ENCODE measurements at places on chromosomes 7 and 10.

- no peak for DNase-seq
Measured at GRCh38 chr7:103764901-103765300, 224.6 kb downstream of the RELN start.

- no peak for DNase-seq
Measured at GRCh38 chr7:31646942-31647341, 40.1 kb upstream of the PPP1R17 start.

- no peak for DNase-seq
Measured at GRCh38 chr7:132764762-132765161, 188.5 kb upstream of the PLXNA4 start.

- DNase-seq = no peak
Measured at GRCh38 chr10:63713191-63714144, 192.3 kb downstream of the REEP3 start.

GRCh38 chr7:17207220-17207619 lies 91.2 kb upstream of the AHR start:
- DNase-seq = no peak

DNA sequence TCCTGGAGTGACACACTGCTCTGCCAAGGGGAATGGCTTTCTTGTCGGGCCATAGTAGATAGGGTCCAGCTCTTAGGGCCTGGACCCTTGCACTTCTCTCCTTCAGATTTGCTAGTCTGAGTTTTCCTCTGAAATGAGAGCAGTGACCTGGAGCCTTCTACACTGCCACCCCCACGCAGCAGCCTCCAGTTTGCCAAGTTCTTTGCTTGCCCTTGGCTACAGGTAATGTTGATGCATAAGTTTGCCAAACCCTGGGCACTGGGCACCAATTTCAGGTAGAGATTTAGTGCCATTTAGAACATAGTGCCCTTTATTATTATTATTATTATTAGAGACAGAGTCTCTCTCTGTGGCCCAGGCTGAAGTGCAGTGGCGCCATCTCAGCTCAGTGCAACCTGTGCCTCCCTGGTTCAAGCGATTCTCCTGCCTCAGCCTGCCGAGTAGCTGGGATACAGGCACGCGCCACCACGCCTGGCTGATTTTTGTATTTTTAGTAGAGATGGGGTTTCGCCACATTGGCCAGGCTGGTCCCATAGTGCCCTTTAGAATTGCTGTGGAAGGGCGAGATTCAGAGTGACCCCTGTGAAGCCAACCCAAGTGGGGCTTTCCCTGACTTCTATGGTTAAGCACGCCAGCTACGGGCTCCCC lies 14.5 kb downstream of the EEPD1 start:
- DNase-seq = no peak

DNA sequence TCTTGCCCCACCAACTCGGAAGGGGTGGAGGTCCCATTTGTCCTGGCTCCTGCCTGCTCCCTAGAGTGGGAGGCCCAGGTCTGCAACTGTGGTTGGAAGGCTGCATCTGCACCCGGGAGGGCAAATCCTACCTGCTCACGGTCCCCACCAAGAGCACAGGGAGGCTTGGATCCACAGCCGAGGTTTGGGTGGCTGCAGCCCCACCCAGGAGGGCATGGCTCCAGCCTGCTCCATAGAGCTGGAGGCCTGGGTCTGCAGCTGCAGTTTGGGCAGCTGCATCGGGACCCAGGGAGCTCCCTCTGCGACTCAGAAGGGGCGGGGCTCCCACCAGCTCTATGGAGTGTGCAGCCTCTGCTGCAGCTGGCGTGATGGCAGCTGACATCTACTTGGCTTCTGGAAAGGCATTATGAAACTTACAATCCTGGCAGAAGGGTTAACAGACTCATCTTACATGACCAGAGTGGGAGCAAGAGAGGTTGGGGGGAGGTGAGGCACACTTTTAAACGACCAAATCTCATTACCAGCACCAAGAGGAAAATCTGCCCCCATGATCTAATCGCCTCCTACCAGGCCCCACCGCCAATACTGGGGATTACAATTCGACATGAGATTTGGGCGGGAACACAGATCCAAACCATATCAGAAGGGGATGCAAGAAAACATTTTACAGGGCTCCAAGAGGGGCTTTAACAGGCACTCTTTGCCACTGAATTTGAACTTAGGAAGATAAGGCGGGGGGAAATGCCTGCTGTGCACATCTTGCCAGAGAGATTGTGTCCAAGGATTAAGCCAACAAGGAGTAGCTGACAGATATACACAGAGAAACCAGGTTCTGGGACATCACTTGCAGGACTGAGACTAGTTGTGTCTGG lies 8.2 kb upstream of the BLVRA start:
- DNase-seq = no peak

GRCh38 chr7:123633553-123633952 lies 22.1 kb upstream of the LMOD2 start:
- DNase-seq = no peak

- DNase-seq = no peak
Measured at GRCh38 chr7:130346177-130346905, 1.7 kb downstream of the CPA5 start.

DNA sequence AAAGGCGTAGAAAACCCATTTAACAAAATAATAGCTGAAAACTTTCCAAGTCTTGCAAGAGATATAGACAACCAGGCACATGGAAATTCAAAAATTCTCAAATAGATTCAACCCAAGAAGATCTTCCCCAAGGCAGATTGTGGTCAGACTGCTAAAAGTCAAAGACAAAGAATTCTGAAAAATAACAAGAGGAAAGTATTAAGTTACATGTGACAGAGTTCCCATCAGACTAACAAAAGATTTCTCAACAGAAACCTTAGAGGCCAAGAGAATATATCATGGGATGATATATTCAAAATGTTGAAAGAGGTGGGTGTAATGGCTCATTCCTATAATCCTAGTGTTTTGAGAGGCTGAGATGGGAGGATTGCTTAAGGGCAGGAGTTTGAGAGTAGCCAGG lies 59.8 kb downstream of the TMEM178B start:
- DNase-seq = no peak

DNA sequence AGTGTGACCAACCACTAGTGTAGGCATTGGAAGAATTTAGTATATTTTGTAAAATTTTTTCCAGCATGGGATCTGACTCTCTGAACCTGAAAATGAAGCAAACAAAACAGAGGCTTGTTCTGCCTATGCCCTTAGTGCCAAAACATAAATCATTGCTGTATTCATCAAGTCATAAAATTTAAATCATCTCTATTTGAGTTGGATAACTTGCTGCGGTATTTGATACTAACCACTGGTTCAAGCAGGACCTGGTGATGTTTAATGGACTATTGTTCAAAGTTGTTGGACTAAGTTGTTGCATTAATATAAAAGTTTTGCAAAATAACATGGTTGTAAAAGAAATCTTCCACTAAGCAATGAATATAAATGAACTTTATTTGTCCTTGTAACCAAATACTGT lies 19.8 kb upstream of the RPA3 start:
- DNase-seq = no peak

GRCh38 chr7:106459397-106460072 lies 174.8 kb upstream of the NAMPT start:
- no peak for DNase-seq

GRCh38 chr7:153301936-153302335 lies 542.4 kb downstream of the ACTR3B start:
- no peak for DNase-seq

DNA sequence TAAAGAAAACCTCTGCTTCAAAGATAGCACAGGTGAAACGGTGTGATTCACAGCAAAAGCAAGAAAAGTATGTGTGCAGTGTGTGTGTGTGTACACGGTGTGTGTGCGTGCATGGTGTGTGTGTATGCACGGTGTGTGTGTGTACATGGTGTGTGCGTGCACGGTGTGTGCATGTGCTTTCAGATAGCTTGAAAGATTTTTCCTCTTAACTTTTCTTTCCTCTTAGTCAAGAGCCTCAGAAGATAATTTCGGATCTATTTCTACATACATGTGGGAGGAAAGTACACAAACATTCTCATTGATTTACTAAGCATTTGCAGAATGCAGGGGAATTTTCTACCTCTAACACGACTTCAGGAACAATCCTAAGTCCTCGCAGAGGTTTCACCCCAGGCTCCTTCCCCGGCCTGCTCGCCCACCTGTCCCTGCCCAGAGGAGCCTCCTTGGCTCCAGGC lies 2.9 kb downstream of the FGFR2 start:
- no peak for DNase-seq

- DNase-seq = no peak
Measured at GRCh38 chr7:77335581-77335980, 80.6 kb downstream of the GSAP start.

DNA sequence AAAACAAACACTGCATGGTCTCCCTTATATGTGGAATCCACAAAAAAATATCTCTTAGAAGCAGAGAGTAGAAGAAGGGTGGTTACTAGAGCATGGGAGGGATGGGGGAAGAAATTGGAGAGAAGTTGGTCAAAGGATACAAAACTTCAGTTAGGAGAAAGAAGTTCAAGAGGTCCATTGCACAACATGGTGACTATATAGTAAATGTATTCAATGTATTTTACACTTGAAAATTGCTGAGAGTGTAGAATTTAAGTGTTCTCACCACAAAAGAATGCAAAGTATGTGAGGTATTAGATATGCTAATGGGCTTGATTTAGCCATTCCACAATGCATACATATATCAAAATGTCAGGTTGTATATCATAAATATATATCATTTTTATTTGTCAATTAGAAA lies 232.0 kb upstream of the CELF2 start:
- no peak for DNase-seq

DNA sequence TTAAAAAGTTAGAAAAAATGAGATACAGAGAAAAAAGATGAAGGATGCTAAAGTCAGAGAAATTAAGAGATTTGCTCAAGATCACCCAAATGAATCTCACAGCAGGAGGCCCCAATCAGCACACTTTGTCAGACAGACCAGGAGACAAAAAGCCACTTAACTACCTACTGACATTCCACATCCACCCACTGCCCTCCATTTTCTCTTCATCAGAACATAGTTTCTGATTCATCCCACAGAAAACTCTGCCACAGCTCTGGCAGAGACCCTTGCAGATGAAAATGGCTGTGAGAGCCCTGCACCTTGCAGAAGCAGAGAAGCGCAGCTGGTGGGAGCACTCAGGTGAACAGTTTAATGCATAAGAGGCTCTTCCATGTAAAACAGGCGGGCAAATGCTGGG lies 26.6 kb downstream of the DGKI start:
- DNase-seq = no peak

- no peak for DNase-seq
Measured at GRCh38 chr10:2121929-2122328, 384.6 kb upstream of the ADARB2 start.

DNA sequence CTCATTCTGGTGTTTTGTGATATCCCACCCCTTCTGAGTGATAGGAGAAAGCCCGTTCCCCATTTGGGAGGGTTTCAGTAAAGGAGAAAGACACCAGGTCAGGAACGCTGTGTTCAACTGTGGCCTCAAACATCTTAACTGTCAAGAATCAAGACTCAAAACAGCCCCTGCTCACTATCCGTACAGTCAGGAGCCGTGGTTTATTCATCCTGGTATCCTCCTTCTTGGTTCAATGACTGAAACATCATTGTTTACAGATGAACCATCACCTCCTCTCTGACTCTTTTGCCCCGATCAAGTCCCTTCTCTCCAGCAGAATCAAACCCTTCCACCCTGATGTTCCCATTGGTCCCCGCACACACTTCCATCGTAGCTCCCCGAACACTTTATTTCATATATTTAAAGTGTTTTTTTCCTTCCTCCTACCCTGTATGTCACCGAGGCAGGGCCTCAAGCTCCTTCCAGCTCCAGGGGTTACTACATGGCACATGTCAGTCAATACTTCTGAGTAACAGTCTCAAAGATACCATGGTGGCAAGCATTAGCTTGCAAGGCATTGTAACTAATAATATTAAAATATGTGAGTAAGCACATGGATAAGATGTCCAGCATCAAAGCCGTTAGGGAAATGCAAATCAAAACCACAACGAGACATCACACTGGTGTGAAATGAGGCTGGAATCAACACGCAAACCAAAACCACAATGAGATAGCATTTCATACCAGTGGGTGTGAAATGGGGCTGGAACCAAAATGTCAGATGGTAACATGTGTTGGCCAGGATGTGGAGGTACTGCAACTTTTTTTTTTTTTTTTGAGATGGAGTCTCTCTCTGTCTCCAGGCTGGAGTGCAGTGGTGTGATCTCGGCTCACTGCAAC lies 124.7 kb upstream of the C1QL3 start:
- no peak for DNase-seq

GRCh38 chr7:45203036-45203435 lies 45.4 kb downstream of the RAMP3 start:
- DNase-seq = no peak

DNA sequence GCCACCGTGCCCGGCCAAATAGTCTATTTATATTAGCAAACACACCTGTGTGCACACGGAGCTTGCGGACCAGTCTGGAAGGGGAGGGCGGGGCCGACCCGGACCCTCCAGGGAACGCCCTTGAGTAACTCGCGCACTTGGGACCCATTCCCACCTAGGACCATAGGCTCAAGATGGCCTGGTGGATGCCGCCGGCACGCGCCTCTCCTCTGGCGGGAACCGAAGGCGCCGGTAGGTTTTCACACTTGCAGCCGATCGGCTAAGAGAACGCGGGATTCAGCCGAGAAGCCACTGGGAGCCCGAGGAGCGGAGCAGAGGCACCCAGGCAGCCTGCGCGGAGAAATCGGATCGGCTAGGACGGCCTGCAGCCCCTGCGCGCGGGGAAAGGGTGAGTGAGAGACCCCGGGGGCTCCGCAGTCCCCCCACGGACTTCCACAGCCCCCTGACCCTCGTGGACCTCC lies 18.9 kb downstream of the IFT22 start:
- no peak for DNase-seq

- no peak for DNase-seq
Measured at GRCh38 chr7:70972693-70973092, 159.3 kb upstream of the GALNT17 start.

GRCh38 chr7:56079450-56080185 lies 13.1 kb downstream of the PHKG1 start:
- DNase-seq = no peak

- DNase-seq = no peak
Measured at GRCh38 chr7:119270045-119270464, 1002.9 kb upstream of the KCND2 start.

GRCh38 chr7:12731214-12731656 lies 43.8 kb downstream of the ARL4A start:
- DNase-seq = no peak

DNA sequence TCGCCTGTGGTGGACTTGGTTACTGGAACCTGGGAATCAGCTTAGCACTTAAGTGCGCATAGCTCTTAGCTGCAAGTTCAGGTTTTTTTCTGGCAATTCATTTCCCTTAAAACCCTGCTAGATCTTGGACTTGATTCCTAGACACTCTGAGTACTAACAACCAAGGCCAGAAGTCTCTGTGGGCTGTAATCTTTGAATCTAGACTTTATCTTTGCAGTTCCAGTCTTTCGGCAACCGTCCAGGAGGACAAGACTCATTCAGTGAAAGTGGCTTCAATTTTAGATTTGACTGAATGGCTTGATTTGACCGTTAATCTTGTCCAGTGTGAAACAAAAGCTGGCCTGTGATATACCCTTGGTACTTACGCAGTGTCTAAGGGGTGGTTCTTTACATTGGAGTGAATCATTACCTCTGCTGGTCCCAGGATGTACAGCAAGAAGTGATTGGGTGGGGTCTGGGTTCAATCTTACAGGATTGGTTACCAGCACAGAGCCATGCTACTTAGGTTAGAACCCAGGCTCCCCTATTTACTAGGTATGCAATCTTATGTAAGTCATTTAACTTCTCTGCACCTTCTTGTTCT lies 16.4 kb downstream of the PTTG1IP2 start:
- DNase-seq = no peak
